DMS79 treated with DMSO at 0.1 percent for 48 hours (cell line): ENCODE measurements at places on chromosomes 13 and 19.
A peak's percentile ranks its signal among the peaks of the same experiment; 100 is the strongest.

GRCh38 chr13:77359171-77359570, 32.3 kb upstream of the MYCBP2 start:
- DNase-seq: no peak

DNA sequence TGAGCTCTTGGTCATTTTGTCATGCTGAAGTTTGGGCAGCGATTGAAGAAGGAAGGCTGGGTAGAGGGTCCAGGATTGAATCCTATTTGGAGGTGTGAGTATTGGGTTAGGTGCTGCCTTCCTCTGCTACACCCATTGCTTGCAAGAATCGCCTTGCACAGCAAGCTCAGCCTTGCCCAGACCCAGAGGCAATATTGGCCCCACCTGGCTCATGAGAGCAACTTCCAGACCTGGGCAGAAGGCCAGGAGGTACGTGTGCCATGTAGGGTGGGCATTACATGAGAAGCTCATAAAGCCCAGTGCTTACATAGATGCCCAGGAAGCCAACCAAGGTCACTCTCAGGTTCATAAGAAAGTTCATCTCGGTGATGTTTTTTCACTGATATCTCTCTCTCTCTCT, 718.0 kb downstream of the EFNB2 start:
- DNase-seq: no peak

DNA sequence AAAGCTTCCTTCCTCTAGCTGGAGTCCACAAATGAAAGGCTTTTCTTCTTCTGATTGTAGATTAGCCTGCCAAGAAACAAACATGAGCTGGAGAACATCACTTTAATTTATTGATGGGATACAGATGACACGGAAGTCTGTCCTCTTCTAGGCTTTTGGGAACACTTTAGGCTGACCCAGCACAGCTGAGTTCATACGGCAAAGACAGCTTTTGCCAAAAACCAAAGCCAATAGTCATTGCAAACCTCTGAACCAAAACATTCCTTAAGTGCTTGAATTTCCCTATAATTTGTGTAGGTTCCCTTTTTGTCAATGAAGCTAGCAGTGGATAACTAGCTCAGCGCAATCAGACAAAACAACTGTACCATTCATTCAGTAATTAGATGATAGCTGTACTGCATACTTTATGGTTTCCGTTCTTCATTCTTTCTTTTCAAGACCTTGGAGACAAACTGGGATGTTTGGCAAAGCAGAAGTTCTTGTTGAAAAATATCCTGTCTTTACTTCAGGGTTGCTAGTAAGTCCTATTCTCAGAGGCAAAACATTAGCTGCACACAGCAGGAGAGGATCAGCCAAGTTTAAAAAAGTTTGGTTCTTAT, 95.7 kb upstream of the SPRY2 start:
- no peak for DNase-seq

GRCh38 chr13:76600081-76600480, 286.1 kb downstream of the KCTD12 start:
- DNase-seq: no peak

DNA sequence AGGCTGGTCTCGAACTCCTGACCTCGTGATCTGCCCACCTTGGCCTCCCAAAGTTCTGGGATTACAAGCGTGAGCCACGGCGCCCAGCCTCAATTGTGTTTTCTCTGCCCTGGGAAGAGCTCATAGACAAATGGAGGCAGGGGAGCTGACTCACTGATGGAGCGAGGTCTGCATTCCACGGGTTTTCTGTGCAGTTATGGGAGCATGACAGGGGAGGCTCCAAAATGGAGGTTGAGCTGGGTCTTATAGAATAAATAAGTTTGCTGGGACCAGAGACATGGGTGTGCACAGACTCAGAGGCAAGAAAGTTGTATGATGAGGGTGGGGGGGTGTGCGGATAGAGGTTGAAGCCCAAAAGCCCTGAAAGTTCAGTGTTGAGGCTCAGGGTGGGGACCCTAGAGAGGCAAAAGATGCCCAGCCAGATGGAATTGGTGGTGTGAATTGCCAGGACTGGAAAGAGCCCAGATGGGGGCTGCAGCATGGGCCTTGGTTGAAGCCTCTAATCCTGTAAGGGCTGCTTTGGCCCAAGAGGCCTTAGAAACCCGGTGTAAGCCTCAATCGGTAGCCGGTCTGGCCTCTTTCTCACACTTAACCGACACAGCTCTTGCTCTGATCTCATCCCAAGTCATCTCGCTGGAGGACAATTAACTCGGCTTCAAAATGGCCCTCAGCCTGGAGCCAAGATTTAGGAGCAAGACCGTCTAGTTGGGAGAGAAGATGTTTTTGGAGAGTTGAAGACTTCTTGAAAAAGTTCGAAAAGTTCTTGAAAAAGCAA, 1.9 kb downstream of the TPM4 start:
- DNase-seq: no peak

- DNase-seq: no peak
Observed at GRCh38 chr19:51031880-51032225, 2.9 kb downstream of the KLK12 start.

- no peak for DNase-seq
Observed at GRCh38 chr19:5392486-5392885, 51.9 kb upstream of the PTPRS start.

DNA sequence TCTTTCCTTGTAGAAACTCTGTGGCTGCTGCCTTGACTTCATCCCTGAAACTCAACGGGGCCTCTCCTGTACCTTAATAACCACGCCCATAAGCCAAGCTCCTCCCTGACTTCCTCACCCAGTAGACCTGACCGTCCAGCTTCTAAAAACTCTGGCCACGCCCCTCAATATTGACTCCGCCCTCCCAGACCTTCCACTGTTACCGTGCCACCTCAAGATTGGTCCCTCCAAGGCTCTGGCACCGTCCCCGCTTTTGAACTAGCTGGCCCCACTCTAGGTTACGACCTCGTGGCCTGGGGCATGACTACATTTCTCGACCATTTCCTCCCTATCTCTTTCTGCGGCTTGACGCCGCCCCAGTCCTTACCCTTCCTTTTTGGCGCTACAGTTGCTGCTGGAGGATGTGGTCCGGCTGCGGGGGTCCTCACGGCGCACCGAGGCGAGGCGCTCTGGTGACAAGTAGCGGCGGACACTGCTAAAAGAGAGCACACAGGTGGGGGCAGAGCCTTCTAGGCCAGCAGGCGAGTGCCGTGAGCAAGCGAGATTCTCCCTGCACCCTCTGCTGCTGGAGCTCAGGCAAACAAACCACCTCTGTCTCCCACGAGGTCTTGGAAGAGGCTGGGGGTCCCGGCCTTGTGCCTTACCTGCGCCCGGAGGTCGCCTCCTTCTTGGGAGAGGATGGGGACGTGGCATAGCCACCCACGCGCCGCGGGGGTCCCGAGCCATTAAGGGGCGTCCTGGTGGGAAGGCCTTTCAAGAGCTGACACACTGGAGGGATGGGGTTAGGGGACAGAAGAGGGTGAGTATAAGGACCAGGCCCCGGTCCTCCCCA, 2.3 kb upstream of the EML2 start:
- peak; percentile 76 for DNase-seq

DNA sequence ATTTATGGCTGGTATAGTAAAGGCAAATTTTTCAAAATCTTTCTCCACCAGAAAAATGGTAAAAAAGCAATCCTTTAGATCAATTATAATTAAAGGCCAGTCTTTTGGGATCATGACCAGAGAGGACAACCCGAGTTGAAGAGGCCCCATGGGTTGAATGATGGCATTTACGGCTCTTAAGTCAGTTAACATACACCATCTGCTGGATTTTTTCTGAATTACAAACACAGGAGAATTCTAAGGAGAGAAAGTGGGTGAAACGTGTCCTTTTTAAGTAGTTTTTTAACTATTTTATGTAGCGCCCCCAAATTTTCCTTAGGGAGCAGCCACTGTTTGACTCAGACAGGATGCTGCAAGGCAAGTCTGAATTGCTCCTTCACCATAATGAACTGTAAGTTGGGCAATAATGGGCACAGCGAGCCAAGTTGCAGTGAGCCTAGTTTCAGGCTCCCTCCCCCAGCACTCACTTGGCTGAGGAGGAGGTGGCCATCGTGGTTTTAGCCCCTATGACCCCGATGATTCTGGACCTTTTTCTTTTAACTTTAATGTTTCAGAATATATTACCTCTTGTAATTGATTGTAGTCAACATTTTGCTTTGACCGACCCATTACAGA, 13.6 kb upstream of the ZNF611 start:
- DNase-seq: no peak

GRCh38 chr13:50365408-50366391, 350.5 kb downstream of the KCNRG start:
- DNase-seq: peak; percentile 76
